ENCODE measurements at places on chromosomes 4 and X.

DNA sequence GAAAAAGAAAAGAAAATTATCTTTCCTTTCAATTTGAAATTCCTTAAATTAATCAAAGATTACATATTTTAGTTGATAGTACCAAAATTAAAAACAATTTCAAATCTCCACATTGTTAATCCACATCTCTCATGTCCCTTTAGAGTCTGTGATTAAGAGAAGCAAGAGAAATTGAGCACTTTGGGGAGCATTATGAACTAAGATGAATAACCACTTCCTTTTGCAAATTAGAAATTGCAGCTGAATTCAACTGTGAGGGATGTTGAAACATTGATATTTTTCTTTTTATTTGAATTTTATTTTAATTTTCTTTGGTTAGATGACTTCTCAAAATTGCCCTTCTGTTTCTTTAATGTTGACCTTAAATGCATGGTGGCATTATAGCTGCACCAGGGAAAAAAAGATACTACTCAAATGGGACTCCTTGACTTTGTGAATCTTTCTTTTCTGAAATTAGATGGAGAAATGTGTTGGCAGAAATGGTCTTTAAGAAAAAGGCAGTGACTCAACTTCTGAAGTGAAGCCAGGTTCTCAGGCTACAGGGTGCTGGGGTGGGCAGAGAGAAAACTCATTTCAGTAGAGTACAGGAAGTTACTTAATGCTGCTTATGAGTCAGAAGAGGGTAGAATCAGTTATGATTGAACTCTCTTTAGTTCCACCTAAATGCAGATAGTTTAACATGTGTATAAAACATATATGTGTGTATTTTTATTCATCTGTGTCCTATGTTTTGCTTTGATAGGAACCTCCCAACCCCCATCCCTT is 92.0 kb upstream of the TNIP3 start:
- DNase-seq: no peak

DNA sequence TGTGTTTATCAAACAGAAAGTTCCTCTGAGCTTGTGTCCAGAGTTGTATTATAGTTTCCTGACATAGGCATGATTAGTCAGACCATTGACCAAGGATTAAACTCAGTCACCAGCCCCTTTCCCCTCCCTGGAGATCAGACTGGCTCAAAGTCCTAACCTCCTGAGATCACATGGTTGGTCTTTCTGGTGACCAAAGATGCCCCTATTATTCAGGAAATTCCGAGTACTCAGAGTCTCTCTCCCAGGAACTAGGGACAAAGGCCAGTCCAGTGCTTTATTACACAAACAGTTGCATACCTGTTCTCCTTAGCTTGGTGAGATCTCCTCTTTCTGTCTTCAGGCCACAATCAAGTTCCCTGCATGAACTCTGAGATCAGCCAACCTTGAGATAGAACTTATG is 14.5 kb upstream of the ENPP6 start:
- DNase-seq: no peak

- no peak for DNase-seq
Measured at GRCh38 chr4:1759170-1759817, 33.8 kb upstream of the FGFR3 start.

- DNase-seq: peak; percentile 34
Measured at GRCh38 chrX:16445166-16445752, 204.7 kb upstream of the S100G start.

DNA sequence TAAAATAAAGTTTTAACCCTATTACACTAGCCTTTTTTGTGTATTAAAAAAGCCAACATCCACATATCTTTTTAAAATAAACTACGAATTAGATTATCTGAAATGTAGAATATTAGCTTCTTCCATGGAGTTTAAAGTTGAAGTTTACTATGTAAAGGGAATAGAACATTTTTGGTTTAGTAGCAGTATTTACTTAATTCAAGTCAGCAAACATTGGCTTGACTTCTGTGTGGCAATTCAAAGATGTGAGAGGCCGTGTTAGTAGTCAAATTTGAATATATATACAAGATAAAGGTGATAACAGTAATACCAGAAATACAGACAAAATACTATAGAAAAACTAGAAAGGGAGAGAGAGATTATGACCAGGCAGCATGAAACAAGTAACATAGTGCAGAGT is 115.1 kb upstream of the IL13RA1 start:
- DNase-seq: no peak

DNA sequence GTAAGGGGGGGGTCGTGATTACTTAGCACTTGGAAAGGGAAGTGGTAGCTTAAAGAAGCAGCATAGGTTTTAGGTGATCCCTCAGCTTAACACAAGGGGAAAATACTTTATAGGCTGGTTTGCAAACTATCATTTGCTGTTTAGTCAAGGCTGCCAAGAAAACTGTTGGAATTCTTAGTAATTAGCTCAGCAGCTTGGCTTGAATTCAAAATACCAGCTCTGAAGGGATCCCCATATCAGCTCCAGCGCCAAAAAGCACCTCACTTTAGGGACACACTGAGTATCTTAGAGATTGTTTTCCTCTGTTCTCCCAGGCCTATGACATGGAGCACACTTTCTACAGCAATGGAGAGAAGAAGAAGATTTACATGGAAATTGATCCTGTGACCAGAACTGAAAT is 8.8 kb downstream of the TNMD start:
- peak; percentile 6 for DNase-seq

- DNase-seq: no peak
Measured at GRCh38 chrX:52378870-52379269, 10.0 kb downstream of the XAGE2 start.

DNA sequence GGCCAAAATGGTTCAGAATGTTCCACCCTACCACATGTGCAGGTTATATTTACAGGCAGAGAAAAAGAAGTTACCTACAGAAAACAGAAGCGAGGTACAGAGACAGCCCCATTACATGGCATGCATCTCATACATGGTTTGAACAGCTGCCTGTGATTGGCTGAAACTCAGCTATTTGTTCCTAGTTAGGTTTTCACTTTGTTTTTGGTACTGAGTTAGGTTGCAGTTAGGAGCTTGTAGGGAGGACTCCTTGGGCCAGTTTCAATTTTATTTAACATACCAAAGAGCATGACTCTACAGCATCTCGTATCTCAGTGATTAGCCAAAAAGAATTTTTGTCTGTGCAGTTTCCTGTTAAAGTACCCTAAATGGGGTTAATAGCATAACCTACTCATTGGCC is 392.0 kb downstream of the MAPK10 start:
- no peak for DNase-seq

GRCh38 chr4:38743866-38744265 is 38.9 kb downstream of the TLR10 start:
- no peak for DNase-seq

- DNase-seq: no peak
Measured at GRCh38 chrX:153366119-153366518, 32.2 kb downstream of the ZNF275 start.

- no peak for DNase-seq
Measured at GRCh38 chr4:123092586-123092985, 170.2 kb upstream of the NUDT6 start.

- DNase-seq: no peak
Measured at GRCh38 chr4:176439611-176440010, 119.8 kb downstream of the SPCS3 start.

DNA sequence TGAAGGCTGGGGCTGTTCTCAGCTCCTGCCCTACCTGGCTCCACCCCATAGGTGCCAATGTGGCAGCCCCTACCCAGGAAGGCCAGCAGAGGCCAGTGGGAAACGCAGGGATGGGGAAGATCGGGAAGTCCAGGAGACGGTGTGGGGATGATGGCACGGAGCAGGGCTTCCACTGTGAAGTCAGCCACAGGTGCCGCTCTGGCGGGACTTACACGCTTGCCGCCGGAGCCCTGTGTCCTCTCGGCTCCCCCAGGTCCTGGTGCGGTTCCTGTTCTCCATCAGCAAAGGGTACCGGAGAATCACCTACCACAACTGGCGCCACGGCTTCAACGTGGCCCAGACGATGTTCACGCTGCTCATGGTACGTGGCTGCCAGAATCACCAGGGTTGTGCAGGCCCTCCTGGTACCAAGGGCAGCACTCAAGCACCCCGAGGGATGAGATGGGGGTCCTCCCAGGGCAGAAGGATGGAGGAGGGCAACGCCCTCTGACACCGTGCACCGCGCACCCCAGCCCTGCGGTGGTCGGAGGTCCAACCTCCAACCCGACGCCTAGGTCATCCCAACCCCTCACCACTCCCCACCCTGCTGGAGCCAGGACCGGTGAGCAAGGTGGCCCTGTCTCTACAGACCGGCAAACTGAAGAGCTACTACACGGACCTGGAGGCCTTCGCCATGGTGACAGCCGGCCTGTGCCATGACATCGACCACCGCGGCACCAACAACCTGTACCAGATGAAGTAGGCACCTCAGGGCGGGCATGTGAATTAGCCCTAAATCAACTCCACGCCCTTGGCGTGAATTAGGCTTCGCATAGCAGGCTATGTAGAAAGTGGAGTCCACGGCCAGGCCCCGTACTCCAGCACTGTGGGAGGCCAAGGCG is 12.0 kb downstream of the ATP5ME start:
- no peak for DNase-seq

DNA sequence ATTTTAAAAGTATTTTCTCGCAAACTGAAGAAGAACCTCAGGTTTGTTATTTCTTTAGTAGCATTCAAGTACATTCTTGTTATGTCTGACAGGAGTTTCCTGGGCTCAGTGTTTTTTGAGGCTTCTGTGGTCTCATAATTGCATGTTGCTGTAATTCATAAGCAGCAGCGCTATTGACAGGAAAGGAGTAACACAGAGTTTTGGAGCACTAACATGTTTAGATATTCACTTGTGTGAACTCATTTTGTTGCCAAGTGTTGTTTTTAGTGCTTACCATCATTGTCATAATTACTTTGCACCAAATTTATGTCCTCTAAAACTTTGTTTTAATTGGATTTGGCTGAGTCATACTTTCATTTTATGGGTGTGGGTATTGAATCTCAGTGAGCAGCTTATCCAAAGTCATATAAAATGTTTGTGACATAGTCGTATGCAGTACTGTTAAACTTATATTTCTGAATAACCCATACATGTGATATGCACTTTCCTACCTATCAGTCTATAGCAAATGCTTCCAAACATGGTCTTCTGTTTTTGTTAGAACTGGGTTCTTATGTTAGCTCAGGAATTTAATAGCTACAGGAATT is 358.7 kb upstream of the CTSO start:
- no peak for DNase-seq

DNA sequence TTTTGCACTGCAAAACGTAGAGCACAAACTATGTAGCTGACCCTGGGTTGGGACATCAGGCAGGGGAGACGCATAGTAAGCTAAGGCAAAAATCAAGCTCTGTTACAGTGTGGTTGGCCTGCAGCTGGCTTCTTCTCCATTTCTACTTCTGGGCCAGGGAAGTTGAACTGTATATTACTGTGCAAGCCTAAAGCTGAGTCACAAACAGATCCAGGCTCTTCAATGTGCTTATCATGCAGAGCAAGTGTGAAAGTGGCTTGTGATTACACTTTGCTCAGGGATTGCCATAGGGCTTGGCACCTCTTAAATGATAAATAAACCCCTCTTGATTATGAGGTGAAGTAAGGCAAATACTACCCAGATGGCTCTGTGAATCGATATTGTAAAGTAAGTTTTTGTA is 40.5 kb downstream of the CLDN34 start:
- peak; percentile 87 for DNase-seq

DNA sequence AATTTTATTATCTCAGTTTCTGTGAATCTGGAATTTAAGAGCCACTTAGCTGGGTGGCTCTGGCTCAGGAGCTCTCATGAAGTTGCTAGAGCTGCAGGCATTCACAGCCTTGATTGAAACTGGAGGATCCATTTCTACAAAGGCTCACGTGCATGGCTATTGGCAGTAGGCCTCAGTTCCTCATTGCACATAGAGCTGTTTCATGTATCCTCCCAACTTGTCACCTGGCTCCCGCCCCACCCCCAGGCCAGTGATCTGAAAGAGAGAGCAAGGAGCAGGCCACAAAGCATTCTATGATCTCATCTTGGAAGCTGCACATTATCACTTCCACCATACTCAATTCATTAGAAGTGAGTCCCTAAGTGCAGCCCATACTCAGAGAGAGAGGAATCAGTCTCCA is 18.5 kb upstream of the AP1AR start:
- DNase-seq: no peak

DNA sequence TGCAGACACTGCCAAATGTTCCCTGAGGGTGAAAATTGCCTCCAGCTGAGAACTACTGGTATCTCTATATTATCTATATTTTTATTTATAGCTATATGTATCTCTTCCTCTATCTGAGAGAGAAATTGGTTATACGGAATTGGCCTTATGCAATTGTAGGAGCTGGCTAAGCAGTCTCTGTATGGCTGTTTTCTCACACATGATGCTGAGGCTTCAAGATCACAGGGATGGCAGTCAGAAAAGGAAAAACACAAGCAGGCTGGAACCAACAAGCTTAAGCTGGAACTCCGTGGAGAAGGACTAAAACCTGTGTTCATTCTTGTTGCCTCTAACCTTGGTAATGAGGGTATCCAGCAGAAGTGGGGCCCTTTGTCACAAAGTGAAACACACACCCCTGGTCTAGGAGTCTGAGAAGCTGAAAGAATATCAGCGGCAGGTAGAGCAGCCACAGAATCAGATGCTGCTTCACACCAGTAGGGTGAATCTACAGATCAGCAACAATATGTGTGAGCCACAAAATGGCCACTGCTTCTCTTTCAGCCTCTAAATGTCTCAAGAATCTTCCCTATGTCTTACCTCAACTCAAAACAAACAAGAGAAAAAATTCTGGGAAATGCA is 166.5 kb upstream of the PPP1R2C start:
- no peak for DNase-seq

GRCh38 chr4:185020293-185020808 is 2.1 kb downstream of the HELT start:
- DNase-seq: no peak

DNA sequence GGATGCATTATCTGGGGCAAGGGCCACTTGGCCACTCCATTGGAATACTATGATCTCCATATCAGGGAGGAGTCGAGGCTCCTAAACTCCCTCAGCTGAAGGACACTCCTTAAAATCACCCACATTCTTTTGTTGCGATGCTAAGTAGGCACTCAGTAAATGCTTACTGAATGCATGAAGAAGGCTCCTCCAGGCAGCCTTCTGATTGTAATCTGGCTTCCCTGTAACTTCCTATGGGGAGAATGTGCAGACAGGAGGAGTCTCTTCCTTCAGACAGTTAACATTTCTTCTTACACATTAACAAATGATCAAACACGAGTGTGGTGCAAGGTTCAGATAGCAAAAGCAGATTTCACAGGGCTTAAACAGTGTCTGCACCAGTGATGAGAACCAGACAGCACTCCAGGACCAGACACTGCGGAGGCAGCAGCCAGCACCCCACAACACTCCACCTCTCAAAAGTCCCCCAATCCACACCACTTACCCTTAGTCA is 21.4 kb upstream of the USO1 start:
- no peak for DNase-seq

DNA sequence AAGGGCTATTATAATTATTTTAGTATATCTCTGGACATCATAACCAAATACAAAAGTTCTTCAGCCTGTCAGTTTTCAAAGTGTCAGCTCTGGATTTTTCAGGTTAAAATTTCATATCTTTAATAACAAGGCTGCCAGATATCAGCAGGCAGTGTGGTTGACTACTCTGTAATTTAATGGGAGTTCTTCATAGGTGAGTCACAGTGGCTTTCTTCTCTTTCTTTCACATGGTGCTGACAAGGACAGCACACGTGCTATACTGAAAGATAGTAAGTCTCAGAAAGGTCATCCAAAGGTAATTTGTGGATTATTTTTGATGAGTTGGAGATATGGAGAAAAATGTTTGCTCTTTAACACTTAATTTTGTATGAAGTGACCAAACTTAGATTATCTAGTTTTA is 43.2 kb downstream of the GALNT7 start:
- peak; percentile 35 for DNase-seq
